ENCODE measurements at places on chromosomes 11 and 22. TPM values are rescaled to one million over a fixed set of nuclear protein-coding genes. Genes with fewer than 3 reads are reported as not detected.

ZNRD2 gene
- 38.4 TPM for total RNA-seq

C22orf15 gene
- not detected for total RNA-seq

TMEM135 gene
- total RNA-seq = 16.8 TPM

CST6 gene
- not detected for total RNA-seq

SLC6A5 gene
- total RNA-seq = not detected

APOA5 gene
- not detected for total RNA-seq

DNA sequence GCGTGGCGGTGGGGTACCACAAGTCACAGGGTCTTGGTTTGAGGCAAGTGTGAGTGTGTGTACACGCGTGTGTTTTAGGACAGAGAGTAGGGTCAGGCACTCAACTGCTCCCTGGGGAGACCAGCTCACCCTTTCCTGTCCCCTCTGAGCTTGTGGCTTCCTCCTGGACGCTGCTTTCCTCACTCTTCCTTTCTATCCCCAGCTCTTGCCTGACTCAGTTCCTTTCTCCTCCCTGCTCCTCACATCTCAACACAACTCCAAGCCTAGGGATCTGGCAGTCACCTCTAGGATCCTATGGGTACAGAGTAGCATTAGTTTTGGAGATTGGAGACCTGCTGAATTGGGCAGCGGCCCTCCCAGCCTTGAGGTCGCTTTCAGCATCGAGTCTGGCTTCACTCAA lies 4.1 kb downstream of the CLCF1 start:
- no peak for DNase-seq

DNA sequence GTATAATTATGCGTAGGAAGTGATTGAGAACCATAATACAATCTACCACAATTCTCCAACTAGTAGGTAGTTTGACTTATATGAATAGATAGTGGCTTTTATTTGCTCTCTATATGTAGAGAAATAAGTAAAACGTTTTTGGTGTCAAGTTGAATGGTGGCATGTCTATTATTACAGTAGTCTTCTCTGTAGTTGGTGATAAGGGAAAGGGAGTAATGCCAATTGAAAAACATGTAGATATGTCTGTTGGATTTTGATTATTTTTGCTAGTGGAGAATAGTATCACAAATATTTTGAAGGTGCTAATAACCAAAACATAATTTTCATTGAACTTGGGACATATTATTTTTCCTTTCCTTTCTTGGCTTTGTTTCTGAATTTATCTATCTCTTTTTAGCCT lies 17.5 kb downstream of the FBXO7 start:
- no peak for DNase-seq

- peak; percentile 87 for DNase-seq
Observed at GRCh38 chr11:117180661-117181585, 2.4 kb downstream of the SIDT2 start.

DNA sequence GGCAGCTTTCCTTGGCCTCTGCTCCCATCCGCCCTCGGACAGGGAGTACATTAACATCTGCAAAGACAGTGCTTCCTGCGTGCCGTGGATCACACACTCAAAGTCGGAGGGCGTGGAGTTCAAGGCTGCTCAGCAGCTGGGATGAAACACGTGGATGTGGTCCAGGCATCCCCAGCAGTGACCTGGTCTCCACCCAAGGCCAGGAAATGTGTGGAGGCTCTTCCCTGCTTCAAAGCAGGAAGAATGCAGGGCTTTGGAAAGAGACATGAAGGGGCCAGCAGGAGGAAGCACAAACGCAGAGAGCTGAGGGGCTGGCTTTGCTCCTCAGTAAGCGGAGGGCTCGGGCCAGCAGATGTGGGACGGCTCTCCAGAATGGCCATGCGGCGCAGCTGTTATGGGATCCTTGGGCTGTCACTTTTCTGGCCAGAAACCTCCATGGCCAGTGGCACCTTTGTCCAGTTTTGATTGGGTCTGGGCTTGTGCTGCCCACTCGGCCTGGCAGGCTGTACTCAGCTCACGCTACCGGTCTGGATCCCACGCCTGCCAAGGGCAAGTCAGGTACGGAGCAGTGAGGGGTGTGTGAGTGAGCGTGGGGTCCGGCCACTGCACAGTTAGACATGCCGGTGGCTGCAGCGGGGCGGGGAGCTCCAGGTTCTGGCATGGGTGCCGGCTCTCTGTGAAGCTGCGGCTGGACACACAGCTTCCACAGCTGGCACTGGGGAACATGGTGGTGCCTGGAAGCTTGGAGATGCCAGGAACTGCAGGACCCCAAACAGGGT lies 438.0 kb downstream of the TBC1D22A start:
- no peak for DNase-seq

DNA sequence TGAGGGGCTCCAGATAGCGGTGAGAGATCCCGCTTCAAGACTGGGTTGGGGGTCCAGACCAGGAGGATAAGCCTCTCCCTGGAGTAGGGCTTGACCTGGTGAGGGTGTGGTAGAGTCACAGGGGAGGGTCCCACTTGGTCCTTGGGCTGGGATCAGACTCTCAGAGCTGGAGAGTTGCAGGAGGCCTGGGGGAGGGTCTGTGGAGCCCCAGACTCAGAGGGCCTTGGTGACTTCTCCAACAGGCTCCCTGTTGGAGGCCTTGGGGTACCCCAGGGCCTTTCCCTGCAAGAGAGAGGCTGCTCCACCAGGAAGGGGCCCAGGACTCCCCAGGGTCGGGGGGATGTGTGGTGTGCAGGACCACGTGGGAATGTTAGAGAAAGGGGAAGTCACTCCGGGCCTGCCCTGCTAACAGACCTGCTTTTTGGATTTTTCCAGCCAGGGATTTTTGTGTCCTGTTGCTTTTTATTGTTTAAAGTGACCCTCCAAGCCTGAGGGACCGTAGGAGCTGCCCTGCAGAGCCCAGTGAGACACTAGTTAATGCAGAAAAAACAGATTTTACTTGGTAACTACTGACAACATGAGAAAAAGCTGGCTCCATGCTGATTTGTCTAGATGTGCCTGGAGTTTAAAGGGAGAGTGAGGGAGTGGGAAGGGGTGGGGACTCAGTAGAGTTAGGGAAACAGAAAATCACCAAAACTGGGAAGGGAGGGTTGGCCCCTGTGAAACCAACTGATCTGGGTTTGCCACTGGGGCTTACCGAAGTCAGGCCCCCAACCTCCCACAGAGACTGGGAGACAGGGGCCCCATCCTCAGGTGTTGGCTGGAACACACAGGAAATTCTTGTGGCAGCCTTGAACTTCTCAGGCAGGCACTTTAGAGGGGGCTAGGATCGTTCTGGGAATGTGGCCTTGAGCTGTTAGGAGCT lies 801 bp upstream of the TXNRD2 start:
- DNase-seq = no peak

DNA sequence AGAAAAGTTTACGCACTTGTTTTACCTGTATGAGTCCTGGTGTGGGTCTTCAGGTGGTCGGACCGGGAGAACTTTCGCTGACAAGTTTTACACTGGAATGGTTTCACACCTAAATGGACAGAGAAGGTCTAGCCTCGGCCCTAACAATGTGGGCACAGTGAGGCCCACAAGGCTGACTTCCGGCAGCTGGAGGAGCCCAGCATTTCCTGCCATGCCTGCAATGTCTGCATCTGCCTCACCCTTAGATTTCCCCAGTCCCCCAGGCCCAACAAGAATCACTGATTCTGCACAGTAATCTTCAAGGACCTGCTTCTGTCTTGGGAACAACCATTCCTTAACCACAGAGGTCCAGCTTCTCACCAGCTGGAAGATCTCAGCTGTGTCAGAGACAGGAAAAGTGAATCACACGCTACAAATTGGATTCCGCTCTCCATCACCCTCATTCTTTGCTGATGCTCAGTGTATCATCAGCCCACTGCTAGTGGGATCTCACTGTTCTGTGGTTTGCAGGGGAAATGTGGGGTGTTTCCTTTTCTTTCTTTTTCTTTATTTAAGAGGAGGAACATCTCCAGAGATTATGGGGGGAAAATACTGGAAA lies 43.3 kb downstream of the WT1 start:
- no peak for DNase-seq

GRCh38 chr22:50544078-50544745 lies 1.5 kb upstream of the KLHDC7B start:
- peak; percentile 91 for DNase-seq

- DNase-seq = peak; percentile 57
Observed at GRCh38 chr22:22810018-22810427, 77.6 kb upstream of the IGLL5 start.

- DNase-seq = no peak
Observed at GRCh38 chr11:32154275-32154674, 63.4 kb downstream of the RCN1 start.

DNA sequence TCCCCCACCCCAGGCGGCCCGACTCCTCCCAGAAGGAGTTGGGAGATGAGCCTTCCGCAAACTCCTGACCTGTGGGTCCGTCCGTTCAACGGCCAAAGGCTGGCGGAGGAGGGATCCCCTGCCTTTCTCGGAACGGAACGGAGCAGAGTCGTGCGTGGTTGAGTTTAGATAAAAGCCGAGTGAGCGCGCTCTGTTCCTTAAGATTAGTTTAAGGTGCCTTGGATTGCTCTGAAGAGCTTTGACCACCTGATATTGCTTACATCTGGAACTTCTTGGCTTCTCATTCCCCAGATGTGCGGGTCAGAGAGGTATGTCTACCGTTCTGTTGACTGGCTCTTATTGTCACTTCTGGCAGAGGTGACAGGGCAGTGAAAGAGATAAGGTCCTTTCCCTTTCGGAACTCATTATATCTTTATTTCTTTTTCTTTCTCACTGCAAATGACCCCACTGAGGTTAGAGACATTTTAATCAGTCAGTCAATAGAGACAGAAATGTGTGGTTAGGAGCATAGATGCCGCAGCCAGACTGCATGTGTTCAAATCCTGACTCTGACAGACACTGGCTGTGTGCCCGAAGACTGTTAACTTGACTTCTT lies at the start of gene TRIM6:
Gene TRIM6 (plus strand): TSS at position 31 of the 595 bp plus-strand sequence. CDS start 261 bp downstream, at position 292.
- peak; percentile 52 for DNase-seq

All from transverse colon (tissue), 4 donors.